ENCODE measurements at places on chromosomes 5 and 9.

DNA sequence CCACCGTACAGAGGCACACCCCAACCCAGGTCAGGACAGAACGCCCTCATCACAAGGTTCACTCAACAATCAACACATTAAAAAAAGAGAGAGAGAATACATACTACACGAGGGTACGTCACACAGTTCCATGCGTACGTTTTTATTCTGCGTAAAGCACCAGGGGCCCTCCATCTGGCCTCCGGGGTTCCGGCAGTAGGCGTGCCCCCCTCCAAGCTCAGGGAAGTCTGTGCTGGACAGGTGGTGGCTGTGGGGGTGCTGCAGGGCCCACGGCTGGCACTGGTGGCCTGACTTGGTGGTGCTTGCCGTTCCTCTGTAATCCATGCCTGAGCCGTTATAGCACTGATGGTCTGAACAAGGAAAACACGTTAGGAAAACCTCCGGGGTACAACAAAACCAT, 219.2 kb downstream of the ROR2 start:
- DNase-seq = no peak

DNA sequence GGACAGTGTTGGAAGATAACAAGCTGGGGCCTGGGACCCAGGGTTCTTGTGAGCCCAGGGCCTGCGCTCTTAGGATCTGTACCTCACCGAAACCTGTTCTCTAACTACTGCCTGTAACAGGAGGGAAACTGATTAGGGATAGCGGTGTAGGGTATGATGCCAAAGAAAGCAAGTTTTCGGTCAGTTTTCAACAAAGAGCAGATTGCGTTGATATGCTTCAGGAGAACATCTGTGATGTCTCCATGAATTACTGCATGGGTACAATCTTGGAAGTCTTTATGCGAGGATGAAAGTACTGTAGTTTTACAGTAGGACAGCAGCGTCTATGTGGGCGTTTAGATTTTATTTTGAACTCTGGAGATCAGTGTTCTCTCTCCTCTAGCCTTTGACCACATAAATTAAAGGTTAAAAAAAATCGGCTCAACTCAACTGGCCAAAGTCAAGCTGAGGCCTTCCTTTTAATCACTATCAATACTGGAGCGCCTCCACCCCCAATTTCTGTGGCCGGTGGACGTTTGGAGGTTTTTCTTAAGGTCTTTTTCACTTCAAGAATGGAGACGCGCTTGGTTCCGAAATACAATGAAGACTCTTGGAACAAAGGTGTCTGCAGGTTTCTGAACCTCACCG, 3.0 kb downstream of the NFIL3 start:
- DNase-seq = no peak

GRCh38 chr5:6163913-6164312, 214.4 kb downstream of the MED10 start:
- no peak for DNase-seq

GRCh38 chr5:76818844-76819831, at the start of gene F2RL1:
Gene F2RL1 (plus strand): TSS chr5:76819030. CDS start chr5:76819183, 153 bp downstream.
- DNase-seq = peak; percentile 37

- no peak for DNase-seq
Measured at GRCh38 chr9:89749500-89750116, 144.8 kb downstream of the GADD45G start.

GRCh38 chr9:89706086-89706485, 101.3 kb downstream of the GADD45G start:
- no peak for DNase-seq

- DNase-seq = no peak
Measured at GRCh38 chr9:36832164-36832795, 201.8 kb downstream of the PAX5 start.

DNA sequence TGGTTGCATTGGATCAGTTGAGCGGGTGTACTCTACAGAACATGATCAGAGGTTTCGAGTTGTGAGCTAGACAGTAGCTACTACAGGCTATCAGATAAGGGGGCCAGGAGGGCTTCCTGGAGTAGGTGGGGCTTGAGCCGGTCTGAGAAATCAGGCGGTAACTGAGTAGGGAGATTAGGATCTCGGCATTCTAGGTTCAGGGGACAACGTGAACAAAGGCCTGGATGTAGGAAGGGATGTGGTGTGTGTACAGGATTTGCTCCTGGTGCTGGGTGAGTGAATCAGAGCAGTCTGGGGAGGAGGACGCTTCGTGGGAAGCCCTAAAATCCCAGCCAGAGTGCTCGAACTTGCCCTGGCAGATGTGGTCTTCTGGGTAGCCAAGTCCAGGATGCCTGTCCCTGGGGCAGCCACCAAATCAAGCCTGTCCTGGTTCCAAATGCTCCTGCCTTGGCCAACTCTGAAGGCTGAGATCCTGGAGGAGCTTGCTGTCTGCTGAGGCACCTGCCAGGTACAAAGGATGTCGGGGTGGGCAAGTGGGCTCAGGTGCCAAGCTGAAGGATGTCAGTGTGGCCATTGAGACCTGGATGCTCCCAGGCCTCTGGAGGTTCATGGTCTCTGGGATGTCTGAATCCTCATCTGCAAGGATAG, 33.4 kb downstream of the STC2 start:
- no peak for DNase-seq

DNA sequence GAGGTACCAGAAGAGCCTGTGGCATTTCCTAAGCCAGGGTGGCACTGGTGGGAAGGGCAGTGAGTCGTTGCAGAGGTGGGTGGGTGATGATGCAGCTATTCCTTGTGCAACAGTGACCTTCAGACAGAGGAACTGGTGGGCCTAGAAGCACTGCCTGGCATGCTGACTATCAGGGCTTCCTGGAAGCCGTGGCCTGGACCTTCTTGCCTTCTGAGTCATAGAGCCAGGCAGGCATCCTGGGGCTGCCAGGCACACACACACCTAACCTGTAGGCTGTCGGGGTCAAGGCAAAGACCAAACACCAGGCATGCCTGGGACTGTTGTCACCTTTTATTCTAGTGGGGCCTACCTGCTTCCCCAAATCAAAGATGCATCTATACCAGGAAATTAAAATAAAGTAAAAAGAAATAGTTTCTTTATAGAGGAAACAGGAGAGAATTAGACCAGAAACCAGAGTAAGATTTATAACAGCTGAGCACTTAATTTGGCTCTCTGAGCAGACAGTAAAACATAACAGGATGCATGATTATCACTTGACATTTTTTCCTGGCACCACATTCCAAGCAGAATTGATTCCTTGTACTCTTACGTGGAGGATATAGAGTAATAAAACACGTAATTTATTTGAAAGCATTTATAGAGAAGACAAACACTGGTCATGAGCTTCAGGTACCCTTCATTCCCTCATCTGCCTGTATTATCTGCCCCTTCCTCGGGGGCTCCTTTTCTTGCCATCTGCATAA, 25.1 kb downstream of the NANS start:
- DNase-seq = peak; percentile 35

- DNase-seq = peak; percentile 1
Measured at GRCh38 chr5:54610197-54610944, 92.8 kb downstream of the SNX18 start.

- no peak for DNase-seq
Measured at GRCh38 chr9:21454149-21454548, 13.9 kb downstream of the IFNA1 start.

GRCh38 chr9:132243156-132244074, 81.6 kb downstream of the NTNG2 start:
- no peak for DNase-seq

DNA sequence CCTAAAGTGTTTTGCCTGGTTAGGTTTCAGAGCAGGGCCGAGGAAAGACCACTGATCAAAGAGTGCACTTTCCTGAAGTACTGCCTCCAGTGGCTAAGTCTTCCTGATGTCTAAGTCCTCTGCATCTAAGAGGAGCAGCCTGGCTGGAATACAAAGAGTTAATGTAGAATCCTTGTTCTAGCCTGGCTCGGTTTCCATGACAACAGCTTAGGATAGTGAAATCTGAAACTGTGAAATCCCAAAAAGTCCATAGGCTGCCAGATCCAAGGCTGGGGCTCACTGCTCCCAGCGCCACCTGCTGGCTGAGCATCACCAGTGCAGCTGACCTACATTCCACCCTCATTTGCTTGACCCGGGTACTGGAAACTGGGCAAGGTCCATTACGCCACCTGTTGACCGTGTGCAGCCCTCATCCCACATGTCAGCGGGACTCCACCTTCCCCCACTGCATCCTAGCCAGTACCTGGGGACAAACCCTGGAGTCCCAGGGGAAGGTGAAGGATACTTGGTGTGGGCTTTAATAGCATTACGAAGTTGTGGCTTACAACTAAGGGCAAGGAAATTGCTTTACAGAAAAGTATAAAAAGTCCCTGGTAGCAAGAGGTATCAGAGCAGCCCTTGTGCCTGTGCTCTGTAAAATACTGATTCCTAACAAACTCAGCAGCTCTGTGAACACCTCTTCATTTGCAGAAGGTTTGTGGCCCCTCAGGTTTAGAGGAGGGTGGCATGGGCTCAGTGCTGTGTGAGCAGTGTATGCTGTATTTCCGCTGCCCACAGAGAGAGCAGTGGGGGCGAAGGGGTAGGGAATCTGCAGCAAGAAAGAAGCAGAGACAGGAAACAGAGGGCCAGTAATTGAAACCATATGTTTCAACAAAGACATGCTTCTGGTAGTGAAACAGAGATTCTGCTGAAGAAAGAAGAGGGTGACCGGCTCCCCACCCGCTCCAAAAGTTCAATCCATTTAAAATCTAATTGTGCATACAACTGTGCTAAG, 36.0 kb downstream of the PCDHGC5 start:
- DNase-seq = peak; percentile 10
